ENCODE measurements at places on chromosomes 16 and 17. TPM values are rescaled to one million over a fixed set of nuclear protein-coding genes. Genes with fewer than 3 reads are reported as not detected.

DNA sequence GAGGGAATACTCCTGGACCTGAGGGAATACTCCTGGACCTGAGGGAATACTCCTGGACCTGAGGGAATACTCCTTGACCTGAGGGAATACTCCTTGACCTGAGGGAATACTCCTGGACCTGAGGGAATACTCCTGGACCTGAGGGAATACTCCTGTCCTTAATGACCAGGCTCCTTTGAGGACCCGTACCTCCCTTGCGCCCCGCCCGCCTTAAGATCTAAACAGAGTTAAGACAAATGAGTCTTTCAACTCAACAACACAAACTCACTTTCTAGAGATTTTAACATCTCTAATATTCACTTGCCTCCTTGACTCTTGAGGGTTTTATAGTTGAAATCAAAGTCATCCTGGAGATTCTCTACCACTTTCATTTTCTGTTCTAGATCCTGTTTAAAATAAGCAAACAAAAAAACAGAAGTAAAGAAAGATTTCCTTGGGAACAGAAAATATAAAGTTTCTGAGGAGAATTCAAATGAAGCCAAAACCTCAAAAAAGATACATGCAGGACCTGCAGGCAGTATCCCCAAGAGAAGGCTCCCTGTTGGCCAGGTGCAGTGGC lies 49.7 kb downstream of the STAT3 start:
- H3K36me3 ChIP-seq, result peaks cover 95% of the 10 kb centered on the region
- H3K4me1 ChIP-seq, result no peaks in the 10 kb centered on the region
- no peak for DNase-seq

- no peaks in the 10 kb centered on the region for H3K36me3 ChIP-seq
- no peak overlapping the region for H3K4me3 ChIP-seq
- H3K4me1 ChIP-seq, result no peaks in the 10 kb centered on the region
- H3K27ac ChIP-seq, result no peak overlapping the region
Observed at GRCh38 chr17:9324864-9325263, 250.8 kb downstream of the STX8 start.

DNA sequence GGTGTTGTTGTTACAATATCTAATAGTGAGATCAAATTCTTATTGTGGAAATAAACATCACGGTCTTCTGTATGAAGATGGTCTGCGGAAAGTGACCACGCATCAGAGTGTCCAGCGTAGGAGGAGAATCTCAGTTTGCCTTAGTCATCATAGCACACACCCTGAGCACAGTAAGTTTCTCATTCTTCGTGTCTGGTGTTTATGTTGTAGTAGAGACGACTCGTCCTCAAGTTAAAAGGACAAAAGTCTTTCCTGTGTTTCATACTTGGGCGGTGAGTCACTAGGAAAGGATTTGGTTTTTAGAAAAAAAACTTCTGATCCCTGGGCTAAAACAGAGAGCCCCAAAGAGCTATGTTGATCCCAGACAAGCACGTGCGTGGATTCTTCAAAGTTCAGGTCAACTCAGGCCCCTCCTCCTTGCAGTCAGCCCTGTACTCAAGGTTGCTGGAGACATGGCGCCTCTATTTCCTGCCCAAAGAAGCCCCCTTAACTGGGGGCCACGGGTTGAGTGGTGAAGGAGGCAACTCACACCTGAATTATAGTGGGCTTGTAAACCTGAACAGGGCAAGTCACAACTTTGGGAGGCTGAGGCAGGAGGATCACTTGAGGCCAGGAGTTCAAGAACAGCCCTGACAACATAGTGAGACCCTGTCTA lies 170.4 kb downstream of the ZFHX3 start:
- H3K4me3 ChIP-seq, result no peak overlapping the region
- H3K36me3 ChIP-seq, result no peaks in the 10 kb centered on the region
- peak overlapping the region; percentile 42 for H3K27ac ChIP-seq
- no peaks in the 10 kb centered on the region for H3K27me3 ChIP-seq

DNA sequence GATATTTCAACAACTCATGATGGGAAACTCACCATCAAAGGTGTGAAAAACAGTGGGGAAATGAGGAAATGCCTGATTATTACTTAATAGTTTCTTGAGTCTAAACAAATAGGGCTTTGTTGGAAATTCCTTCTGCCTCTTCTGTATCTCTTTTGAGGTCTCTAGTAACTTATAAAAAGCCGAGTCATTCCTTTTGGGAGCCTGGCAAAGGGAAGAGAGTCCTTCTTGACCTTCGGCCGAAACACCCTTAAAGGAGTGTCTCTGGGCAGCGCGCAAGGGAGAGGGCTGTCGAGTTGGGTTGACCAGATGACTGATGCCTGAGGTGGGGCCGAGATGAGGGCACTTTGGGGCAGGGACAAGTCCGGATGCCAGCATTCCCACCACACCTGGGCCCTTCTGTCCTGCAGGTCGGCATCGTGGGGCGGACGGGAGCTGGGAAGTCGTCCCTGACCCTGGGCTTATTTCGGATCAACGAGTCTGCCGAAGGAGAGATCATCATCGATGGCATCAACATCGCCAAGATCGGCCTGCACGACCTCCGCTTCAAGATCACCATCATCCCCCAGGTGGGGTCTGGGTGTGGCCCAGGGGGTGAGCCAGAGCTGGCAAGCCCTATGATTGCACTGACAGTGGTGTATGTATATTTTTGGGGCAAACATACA lies 89.2 kb downstream of the ABCC6 start:
- no peaks in the 10 kb centered on the region for H3K27me3 ChIP-seq
- no peak for DNase-seq
- H3K4me1 ChIP-seq, result no peaks in the 10 kb centered on the region
- peaks cover 57% of the 10 kb centered on the region for H3K36me3 ChIP-seq
- H3K27ac ChIP-seq, result no peak overlapping the region
- H3K4me3 ChIP-seq, result no peak overlapping the region

DNA sequence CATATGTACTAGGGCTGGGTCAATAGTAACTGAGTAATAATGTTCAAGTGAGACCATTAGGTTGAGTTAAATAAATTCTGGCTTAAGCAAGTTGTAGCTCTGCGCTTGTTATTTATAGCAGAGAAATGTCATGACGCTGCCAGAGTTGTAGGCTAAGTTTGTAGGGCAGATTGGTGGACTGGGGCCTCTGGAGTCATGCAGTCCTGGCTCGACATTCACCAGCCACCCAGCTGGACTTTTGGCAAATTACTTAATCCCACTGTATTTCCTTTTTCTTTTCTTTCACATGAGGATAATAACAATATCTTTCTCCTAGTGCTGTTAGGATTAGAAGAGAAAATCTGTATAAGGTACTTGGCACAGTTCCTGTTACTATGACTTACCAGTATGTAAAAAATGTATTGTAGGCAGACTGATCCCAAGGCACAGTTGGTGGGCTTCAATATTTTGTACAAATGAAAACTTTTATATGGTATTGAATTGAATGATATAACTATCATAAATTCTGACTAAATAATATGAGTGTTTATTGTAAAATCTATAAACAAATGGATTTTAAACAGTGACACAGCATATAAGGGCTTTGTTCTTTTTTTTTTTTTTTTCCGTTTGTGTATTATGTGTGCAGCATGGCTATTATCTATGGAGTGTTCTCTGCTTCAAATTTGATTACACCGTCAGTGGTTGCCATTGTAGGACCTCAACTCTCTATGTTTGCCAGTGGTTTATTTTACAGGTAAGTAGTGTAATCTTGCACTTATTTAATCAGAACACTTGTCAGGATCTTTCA lies 2.6 kb downstream of the MFSD11 start:
- no peak overlapping the region for H3K4me3 ChIP-seq
- DNase-seq, result no peak
- peaks cover 43% of the 10 kb centered on the region for H3K36me3 ChIP-seq
- no peaks in the 10 kb centered on the region for H3K27me3 ChIP-seq
- no peaks in the 10 kb centered on the region for H3K4me1 ChIP-seq

The BICDL2 gene
- total RNA-seq, result 0.28 TPM

The PPM1E gene
- total RNA-seq, result 5.3 TPM

The TNS4 gene
- not detected for total RNA-seq

The SP2 gene
- total RNA-seq, result 11.7 TPM

All from right atrium auricular region (tissue), 2 donors.